ENCODE measurements at places on chromosomes 4 and X. TPM values are rescaled to one million over a fixed set of nuclear protein-coding genes. Genes with fewer than 3 reads are reported as not detected.

The RADX gene
- total RNA-seq: 3.4 TPM

The PRKG2 gene
- 11.0 TPM for total RNA-seq

The ATOH1 gene
- total RNA-seq: not detected

The PAGE2B gene
- total RNA-seq: not detected

The XAGE1A gene
- total RNA-seq: not detected

The POU3F4 gene
- not detected for total RNA-seq

The SPOCK3 gene
- not detected for total RNA-seq

The INTU gene
- 5.5 TPM for total RNA-seq

The CRMP1 gene
- total RNA-seq: 0.14 TPM

The IL13RA2 gene
- 5.7 TPM for total RNA-seq

The DNAAF6 gene
- total RNA-seq: not detected

The PAGE2 gene
- not detected for total RNA-seq

The PPP1R3F gene
- 2.8 TPM for total RNA-seq

The VBP1 gene
- total RNA-seq: 63.4 TPM

The ABCG2 gene
- 2.5 TPM for total RNA-seq

The EPHA5 gene
- not detected for total RNA-seq

The CFAP99 gene
- total RNA-seq: not detected

Data from mammary epithelial cell (primary cell).